Left ventricle myocardium superior (tissue), 1 donor: ENCODE measurements at places on chromosomes 4 and X. TPM values are rescaled to one million over a fixed set of nuclear protein-coding genes. Genes with fewer than 3 reads are reported as not detected.

- DNase-seq = no peak
Measured at GRCh38 chrX:101368800-101369199, 17.2 kb downstream of the BTK start.

GRCh38 chrX:112056886-112057285 is 25.7 kb downstream of the TRPC5 start:
- no peak for DNase-seq

GRCh38 chrX:724256-724655 is 93.7 kb downstream of the SHOX start:
- no peak for DNase-seq

DNA sequence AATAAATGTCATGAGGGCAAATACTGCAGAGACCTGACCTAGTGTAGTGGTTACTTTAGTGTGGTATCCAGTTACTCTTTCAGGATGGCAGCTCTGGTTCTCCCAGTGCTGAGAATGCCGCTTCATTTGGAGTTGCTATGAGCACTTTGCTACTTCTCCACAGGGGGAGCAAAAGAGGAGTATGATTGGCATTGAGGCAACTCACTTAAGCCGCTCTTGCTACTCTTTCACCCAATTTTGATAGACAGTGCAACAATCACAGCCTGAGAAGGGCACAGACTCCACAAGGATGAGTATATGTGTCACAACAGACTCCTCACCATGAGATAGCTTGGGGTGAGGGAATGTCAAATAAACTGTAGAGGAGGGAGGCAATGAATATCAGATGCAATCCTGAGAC is 81.2 kb downstream of the NPY1R start:
- DNase-seq = no peak

GRCh38 chr4:41307638-41308037 is 50.9 kb downstream of the UCHL1 start:
- DNase-seq = no peak

DNA sequence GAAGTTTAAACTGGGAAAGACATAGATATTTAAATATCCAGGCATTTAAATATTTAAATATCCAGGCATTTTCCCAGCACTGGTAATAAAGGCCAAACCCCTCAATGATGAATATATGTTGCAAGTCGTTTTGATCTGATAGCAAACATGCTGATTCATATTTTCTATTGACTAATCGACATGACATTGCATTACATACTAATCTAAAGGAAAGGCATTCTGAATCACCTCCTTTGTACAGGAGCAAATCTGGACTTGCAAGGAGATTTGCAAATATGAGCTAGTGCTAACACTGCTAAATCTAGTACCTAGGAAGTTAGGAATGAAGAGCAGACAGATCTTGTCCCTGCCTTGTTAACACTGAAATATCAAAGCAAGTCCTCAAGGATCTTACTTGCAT is 207.3 kb downstream of the SLC7A11 start:
- no peak for DNase-seq

- DNase-seq = peak; percentile 65
Measured at GRCh38 chr4:6938647-6939271, 29.1 kb downstream of the TBC1D14 start.

- no peak for DNase-seq
Measured at GRCh38 chr4:85928775-85929591, 430.9 kb downstream of the MAPK10 start.

DNA sequence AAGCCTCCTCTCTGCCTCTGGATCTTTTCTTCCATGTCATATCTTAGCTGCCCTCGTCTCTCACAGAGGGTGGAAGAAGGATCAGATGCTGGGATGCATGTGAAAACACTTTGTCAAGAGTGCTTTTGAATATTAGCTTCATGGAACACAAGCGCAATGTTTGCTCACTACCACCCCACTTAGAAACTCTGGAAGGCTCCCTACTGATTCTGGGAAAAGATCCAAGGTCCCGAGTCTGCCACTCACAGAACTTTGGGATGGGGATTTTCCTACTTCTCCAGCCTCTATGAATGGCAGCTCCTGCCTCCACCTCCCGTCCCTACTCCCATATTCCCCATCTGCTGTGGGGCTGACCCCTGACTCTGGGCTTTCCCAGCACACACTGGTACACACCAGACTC is 40.2 kb upstream of the CRMP1 start:
- no peak for DNase-seq

DNA sequence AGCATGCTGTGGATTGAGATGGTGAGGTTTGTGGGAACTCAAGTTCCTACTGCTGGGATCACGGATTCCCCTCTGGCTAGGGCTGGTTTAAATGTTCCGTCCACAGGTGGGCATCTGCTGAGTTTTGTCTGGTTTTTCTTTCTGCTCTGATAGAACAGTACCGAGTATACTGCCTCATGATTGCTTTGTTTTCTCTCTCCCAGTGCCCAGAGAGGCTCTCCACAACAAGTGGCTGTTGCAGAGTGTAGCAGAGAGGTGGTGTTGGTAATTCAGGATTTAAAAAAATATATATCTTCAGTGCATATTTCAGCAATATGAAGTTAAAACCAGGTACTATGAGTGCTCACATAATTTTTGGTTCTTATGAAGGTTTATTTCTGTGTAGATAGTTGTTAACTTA is 213.7 kb downstream of the TEX13C start:
- no peak for DNase-seq

GRCh38 chrX:96568071-96568470 is 116.6 kb upstream of the DIAPH2 start:
- DNase-seq = no peak

- no peak for DNase-seq
Measured at GRCh38 chr4:13470379-13470778, 13.8 kb downstream of the RAB28 start.

GRCh38 chr4:87077914-87078585 is 142.4 kb downstream of the KLHL8 start:
- DNase-seq = no peak

- no peak for DNase-seq
Measured at GRCh38 chrX:139018436-139018835, 306.9 kb upstream of the FGF13 start.

DNA sequence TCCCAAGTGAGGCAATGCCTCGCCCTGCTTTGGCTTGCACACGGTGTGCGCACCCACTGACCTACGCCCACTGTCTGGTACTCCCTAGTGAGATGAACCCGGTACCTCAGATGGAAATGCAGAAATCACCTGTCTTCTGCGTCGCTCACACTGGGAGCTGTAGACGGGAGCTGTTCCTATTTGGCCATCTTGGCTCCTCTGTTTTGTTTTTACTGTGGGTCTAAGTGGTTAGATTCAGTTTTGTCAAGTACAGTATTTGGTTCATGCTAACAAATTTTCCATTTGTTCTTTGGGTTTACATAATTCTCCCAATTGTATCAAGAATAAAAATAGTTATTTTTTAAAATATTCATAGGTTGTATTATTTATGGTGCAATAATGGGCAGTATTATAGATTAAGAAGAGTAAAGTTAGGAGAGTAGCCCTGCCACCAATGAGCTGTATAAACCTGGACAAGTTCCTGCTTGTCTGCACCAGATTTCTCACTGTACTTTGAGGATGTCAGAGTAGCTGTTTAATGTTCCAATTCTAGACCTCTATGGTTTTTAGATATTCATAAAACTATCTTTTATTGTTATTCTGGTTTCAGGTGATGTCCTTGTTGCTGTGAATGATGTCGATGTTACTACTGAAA is 23.4 kb downstream of the INTU start:
- DNase-seq = no peak

DNA sequence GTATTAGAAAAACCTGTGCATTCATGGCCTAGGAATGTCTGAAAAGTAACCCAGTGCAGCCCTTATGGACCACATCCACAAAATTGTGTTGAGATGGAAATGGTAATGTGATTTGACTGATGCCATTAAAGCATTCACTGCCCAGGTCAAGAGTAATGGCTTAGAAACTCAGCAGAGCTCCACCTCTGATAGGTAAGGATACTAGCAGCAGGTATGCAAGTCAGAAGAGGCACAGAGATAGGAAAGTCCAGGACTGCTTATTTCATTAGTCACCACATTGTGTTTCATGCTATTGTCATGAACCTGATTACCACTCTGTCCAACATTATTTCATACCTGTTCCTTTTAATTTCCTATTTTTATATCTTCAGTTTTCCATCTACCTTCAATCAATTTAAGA is 2042.2 kb downstream of the ARAP2 start:
- no peak for DNase-seq

DNA sequence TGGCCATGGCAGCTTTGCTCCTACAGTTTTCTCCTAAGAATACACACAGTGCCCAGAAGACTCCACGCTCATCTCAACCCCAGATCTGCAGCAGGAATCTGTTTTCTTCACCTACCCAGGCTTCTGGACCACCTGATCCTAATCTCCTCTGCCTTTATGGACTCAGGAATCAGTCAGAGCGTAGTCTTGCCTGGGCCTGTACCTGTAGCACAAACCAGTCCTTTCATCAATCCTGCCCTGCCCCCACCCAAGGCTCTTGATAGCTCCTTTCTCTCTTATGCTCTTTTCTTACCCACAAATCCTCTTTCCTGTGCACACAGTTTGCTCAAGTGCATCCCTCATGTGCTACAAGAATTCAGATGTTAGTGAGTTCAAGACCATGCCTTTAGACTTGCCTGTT is 89.7 kb downstream of the ZNF718 start:
- no peak for DNase-seq

DNA sequence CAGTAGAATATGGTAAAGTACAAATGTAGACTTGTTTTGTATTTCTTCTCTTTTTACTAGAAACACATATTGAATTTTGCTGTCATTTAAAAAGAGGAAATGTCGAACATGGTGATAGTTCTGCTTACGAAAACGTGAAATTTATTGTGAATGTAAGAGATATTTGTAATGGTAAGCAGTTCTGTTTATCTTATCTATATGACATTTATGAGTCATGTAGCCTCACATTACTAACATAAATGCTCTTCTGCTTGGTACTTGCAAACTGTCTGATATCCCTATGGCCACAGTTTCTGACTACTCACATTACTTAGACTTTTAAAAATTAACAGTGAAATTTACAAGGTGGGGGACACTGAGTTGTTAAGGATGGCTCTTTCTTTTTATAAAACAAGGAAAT is 57.9 kb downstream of the PASD1 start:
- no peak for DNase-seq

DNA sequence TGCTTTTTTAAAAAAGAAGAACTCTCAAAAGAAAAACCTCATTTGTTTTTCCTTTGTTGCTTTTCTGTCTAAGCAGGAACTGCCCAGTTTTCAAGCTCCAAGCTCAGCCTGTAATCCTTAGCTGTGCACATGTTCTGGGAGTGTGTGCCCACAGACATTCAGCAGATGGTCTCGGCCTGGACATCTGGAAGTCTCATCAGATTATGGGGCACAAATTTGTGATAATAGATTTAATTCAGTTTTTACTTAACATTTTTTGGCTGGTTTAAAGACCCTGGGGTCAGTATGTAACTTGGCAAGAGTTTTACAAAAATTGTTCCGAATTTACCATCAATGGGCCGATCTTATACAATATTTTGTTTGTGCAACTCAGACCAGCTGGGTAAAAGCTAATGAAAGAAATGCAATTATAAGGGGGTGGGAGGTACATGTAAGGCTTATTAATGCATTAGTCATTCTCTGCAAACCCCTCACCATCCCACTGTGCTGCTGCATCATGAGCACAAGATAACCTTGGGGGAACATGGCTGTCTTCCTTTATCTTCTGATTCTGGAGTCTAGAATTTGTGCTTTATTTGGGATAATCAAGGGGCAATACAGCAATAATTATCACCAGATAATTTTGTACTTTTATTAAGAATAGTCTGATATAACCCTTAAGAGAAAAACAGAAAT is 86.9 kb upstream of the PHOX2B start:
- DNase-seq = no peak

DNA sequence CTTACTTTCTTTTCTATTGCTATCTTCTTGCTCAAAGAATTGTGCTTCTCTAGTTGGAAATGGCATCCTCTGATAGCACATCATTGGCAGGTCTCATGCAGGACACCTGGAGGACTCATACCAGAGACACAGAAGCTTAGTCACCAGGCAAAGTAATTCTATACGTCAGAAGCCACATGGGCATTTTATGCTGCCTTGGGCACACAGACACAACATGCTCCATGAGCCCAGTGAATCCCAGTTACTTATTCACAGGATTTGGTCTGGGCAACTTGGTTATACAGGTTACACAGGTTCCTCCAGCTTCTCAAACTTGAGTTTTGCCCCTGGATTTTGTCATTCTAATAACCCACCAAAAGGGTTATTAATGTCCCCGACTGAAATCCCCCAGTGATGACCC is 7.1 kb downstream of the RASSF6 start:
- DNase-seq = no peak

GRCh38 chr4:96407225-96407624 is 567.3 kb downstream of the PDHA2 start:
- DNase-seq = no peak

GRCh38 chrX:38066934-38067333 is 60.6 kb downstream of the SYTL5 start:
- no peak for DNase-seq

DNA sequence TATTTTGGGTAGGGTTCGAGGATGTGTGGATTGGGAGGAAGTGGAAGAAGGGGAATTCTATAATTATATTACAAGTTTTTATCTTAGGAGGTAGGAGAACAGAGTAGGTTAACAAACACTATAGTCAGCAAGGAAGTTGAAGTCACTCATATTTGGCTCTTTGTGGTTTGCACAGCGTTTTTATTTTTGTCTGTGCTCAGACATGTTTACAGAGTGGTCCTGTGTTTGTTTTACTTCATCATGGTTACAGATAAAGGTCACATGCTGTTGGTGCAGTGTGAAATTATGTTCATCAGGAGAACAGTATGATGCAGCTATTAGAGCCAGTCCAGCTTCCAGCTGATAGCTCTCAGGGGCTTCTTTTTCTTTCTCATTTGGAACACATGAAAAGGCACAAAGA is 299.9 kb upstream of the SFRP2 start:
- no peak for DNase-seq

CXCR3 gene
- total RNA-seq = 0.20 TPM

HSFX2 gene
- not detected for total RNA-seq

UGT2B15 gene
- total RNA-seq = not detected

PNMA5 gene
- total RNA-seq = not detected

PCSK1N gene
- total RNA-seq = 0.32 TPM

PGAM4 gene
- not detected for total RNA-seq

GIMD1 gene
- not detected for total RNA-seq

PPP4R3C gene
- not detected for total RNA-seq

DCAF8L1 gene
- not detected for total RNA-seq

MFAP3L gene
- 3.9 TPM for total RNA-seq

STATH gene
- not detected for total RNA-seq

TASL gene
- 0.62 TPM for total RNA-seq

MAGEC1 gene
- total RNA-seq = not detected

MAGEA10 gene
- total RNA-seq = not detected

PNMA6A gene
- total RNA-seq = 1.9 TPM

CFI gene
- total RNA-seq = 11.6 TPM

TMEM271 gene
- total RNA-seq = not detected
